ENCODE measurements at places on chromosomes 11 and 22.

GRCh38 chr11:20161923-20162744, 1.9 kb upstream of the DBX1 start:
- DNase-seq, result no peak

GRCh38 chr22:37742376-37743171, 45.7 kb downstream of the TRIOBP start:
- peak; percentile 67 for DNase-seq

DNA sequence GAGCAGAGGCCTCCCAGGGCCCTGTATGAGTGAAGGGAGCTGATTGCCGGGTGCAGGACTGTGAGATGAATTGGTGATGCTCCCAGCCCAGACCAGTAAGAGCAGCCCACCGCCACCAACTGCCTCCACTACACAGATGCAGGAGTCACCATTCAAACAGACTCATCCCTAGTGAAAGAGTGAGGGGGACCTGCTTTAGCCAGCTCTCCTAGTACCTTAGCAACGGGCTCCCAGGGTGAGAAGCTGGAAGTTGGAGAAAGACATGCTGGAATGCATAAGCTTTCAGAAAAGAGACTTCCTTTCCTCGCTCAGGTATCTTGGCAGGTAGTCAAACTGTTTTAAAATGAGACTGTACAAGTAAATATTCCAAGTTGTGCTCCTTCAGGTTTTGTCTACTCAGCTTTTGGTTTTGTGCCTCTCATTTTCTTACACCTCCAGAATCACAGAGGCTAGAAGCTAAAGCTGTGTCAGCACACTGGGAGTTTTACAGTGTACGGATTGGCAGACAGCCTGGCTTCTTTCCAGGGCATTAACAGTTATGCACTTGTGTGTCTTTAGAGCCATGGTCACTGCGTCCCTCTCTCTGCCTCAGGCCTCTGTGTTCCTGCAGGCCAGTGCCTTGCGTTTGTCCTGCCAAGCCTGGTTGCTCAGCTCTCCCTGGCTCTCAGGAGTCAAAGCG, 146.2 kb downstream of the ATXN10 start:
- no peak for DNase-seq

- DNase-seq, result no peak
These were observed 1.6 kb upstream of the P2RY2 start for GRCh38 chr11:73216465-73216864.

- DNase-seq, result no peak
These were observed 141.0 kb downstream of the SLC17A6 start for GRCh38 chr11:22479208-22479607.

DNA sequence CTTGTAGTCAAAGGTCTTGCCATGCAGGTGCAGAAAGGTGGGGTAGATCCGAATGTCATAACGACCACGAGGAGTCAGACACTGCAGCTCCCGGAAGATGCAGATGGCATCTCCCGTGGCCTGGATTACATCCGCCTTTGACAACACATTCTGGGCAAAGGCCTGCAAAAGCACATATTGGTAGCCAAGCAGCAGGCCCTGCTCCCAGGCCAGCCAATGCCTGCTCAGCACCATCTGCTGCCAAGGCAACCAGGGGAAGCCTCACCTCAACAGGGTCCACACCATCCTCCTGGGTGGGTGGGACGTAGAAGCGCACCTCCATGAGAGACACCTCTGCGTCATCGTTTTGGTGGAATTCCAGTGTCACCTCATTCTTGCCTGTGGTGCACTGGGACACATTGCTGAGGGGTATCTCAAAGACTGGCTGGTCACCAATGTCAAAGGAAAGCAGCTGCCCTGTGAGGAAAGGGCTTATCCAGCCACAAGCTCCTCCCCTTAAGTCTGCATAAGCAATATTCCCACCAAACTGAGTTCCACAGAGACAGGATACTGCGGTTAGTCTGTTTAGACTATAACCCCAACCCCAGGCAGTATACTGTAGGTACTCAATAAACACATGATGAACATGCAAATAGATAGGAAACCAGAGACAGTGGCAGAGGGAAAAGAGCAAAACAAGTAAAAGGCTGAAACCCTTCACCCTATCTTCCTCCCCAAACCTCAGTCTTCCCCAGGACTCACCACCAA, 2.8 kb downstream of the SSRP1 start:
- DNase-seq, result no peak

DNA sequence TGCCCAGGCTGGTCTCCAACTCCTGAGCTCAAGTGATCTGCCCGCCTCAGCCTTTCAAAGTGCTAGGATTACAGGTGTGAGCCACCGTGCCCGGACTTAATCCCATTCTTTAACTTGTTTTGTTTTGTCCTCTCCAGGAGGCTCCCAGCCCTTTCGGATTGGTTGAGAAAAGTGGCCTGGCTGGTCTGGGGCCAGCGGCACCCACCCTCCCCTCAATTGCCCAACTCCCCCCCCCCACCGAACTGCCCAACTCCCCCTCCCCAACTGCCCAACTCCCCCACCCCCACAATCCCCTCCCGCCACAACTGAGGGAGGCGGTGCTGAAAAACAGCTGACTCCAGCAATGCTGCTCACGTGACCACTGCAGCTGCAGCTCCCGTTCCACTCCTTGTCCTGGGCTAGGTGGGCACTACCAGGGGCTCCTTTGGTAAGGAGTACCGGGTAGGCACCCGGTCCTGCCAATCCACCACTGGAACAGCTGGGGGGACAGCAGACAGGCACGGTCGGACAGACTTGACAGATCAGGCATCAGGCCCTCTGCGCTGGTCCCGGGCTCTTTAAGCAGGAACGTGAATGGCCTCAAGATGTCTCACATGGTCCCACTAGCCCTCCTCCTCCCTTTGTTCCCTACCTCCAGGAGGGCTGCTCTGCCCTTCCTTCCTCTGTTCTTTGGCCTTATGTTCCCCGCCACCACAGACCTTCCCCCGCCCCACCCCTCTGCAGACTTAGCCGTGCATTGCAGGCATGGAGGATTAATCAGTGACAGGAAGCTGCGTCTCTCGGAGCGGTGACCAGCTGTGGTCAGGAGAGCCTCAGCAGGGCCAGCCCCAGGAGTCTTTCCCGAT, at the start of gene TCN2:
TSS of gene TCN2 (plus strand) at position 720 of the 845 bp plus-strand sequence. CDS start 158 bp downstream, outside the sequence.
- peak; percentile 32 for DNase-seq
